ENCODE measurements at places on chromosomes 7 and 10. TPM values are rescaled to one million over a fixed set of nuclear protein-coding genes. Genes with fewer than 3 reads are reported as not detected.

DNA sequence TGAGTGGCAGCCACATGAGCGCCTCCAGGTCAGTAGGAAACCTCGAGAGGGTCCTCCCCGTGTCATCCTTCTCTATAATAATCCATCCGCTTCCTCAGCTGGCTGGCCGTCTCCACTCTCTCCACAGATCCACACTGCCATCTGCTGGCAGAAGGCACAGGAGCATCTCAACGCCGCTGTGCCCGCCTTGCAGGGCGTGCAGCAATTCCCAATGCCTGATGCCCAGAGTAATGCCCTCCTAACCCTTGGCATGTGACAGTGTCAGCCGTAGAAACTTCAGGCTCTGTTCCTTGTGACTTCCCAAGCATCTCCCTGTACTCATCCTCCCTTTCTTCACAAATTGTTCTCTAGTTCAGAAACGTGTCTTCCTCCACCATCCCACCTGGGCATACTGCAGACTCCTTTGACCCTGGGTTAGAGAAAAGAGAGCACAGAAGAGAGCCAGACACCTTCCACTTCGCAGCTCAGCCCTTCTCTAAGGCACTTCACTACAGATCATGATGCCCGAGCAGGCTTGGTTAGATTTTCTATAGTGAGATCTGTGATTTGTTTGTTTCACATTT is 70.8 kb downstream of the XPNPEP1 start:
- H3K36me3 ChIP-seq, result no peaks in the 10 kb centered on the region
- H3K4me3 ChIP-seq, result no peak overlapping the region
- no peaks in the 10 kb centered on the region for H3K4me1 ChIP-seq
- peak; percentile 81 for DNase-seq
- H3K27ac ChIP-seq, result no peak overlapping the region
- H3K27me3 ChIP-seq, result no peaks in the 10 kb centered on the region

GRCh38 chr7:68176974-68177373 is 1180.3 kb downstream of the TYW1 start:
- H3K4me1 ChIP-seq, result no peaks in the 10 kb centered on the region
- DNase-seq, result peak; percentile 57
- H3K4me3 ChIP-seq, result no peak overlapping the region
- H3K27ac ChIP-seq, result no peak overlapping the region
- no peaks in the 10 kb centered on the region for H3K27me3 ChIP-seq

The TRPV5 gene
- not detected for total RNA-seq

DNA sequence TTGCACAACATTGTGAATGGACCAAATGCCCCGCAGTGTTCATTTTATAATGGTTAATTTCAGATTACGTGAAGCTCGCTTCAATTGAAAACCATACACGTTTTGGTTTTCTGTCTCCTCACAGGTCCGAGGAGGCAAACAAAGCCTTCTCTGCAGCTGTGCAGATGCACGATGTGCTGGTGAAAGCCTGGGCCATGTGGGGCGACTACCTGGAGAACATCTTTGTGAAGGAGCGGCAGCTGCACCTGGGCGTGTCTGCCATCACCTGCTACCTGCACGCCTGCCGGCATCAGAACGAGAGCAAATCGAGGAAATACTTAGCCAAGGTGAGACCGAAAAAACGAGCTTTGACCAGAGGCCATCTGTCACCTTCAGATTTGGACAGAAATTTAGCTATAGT is 110.3 kb downstream of the TRRAP start:
- no peaks in the 10 kb centered on the region for H3K27me3 ChIP-seq
- H3K4me3 ChIP-seq, result no peak overlapping the region
- H3K36me3 ChIP-seq, result peaks cover 82% of the 10 kb centered on the region
- peak; percentile 19 for DNase-seq

The DPY19L1 gene
- 27.1 TPM for total RNA-seq

GRCh38 chr7:137592232-137592896 is 248.8 kb upstream of the PTN start:
- peaks cover 11% of the 10 kb centered on the region for H3K4me1 ChIP-seq
- H3K4me3 ChIP-seq, result no peak overlapping the region
- peak; percentile 38 for DNase-seq
- H3K27me3 ChIP-seq, result no peaks in the 10 kb centered on the region
- H3K36me3 ChIP-seq, result no peaks in the 10 kb centered on the region

- no peak overlapping the region for H3K4me3 ChIP-seq
- H3K36me3 ChIP-seq, result no peaks in the 10 kb centered on the region
- peak overlapping the region; percentile 77 for H3K27ac ChIP-seq
- H3K4me1 ChIP-seq, result peaks cover 17% of the 10 kb centered on the region
- peaks cover 4% of the 10 kb centered on the region for H3K27me3 ChIP-seq
These were observed 4.6 kb upstream of the MYH16 start for GRCh38 chr7:99267841-99268576.

DNA sequence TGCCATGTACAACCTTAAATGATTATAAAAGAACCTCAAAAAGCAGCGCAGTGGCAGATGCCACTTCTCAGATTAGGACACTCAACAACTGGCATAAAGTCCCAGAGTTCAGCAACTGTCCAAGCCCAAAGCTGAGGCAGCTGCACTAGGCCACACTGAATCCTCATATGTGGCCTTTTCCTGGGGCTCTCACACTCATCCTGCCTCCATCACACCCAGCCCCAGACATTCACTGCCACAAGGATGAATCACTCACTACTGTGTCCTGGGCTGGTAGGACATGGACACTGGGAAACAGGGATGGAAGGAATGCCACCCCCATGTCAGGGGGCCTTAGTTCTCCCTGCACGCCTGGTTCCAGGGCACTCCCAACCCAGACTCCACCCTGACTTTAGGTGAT is 547.7 kb downstream of the TNS3 start:
- no peak overlapping the region for H3K4me3 ChIP-seq
- no peaks in the 10 kb centered on the region for H3K27me3 ChIP-seq
- H3K27ac ChIP-seq, result no peak overlapping the region

GRCh38 chr7:155183655-155184054 is 113.5 kb downstream of the HTR5A start:
- H3K27ac ChIP-seq, result no peak overlapping the region
- H3K27me3 ChIP-seq, result no peaks in the 10 kb centered on the region
- DNase-seq, result no peak
- no peaks in the 10 kb centered on the region for H3K4me1 ChIP-seq

The PTN gene
- 33.3 TPM for total RNA-seq

GRCh38 chr10:14010101-14010558 is 320.6 kb downstream of the FRMD4A start:
- peak; percentile 75 for DNase-seq
- peak overlapping the region; percentile 96 for H3K27ac ChIP-seq
- peaks cover 33% of the 10 kb centered on the region for H3K4me1 ChIP-seq

DNA sequence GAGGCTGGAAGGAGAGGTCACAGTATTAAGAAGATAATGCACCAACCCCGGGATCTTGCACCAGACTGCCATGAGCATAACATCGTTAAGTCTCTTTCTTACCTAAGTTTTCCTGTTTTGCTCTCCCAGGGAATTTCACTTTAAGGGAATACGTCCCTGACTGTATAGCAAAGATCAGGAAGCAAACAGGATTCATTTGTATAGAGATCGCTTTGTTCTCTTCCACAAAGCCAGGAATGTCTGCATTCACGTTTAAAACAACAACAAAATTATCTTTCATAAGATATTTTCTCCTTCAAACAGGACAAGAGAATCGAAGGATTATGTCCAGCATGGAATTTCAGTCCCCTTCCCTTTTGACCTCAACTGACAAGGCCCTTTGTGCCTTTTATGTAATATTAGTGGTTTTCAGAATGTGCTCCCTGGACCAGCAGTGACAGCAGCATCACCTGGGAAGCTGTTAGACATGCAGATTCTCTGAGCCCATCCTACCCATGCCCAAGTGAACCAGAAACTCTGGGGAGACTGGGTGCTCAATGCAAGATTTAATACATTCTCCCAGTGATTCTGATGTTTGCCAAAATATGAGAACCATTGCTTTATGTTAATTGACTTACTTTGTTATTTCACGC is 286.3 kb downstream of the FGFR2 start:
- no peak overlapping the region for H3K27ac ChIP-seq
- no peak overlapping the region for H3K4me3 ChIP-seq
- H3K27me3 ChIP-seq, result no peaks in the 10 kb centered on the region
- H3K4me1 ChIP-seq, result no peaks in the 10 kb centered on the region
- no peak for DNase-seq
- H3K36me3 ChIP-seq, result no peaks in the 10 kb centered on the region

GRCh38 chr7:108004220-108005142 is 1.5 kb upstream of the LAMB1 start:
- H3K4me1 ChIP-seq, result peaks cover 33% of the 10 kb centered on the region
- H3K36me3 ChIP-seq, result peaks cover 10% of the 10 kb centered on the region
- no peak overlapping the region for H3K4me3 ChIP-seq
- peaks cover 3% of the 10 kb centered on the region for H3K27me3 ChIP-seq

GRCh38 chr10:108014902-108015177 is 850.3 kb upstream of the SORCS1 start:
- H3K27me3 ChIP-seq, result no peaks in the 10 kb centered on the region
- no peaks in the 10 kb centered on the region for H3K36me3 ChIP-seq
- H3K4me3 ChIP-seq, result no peak overlapping the region

DNA sequence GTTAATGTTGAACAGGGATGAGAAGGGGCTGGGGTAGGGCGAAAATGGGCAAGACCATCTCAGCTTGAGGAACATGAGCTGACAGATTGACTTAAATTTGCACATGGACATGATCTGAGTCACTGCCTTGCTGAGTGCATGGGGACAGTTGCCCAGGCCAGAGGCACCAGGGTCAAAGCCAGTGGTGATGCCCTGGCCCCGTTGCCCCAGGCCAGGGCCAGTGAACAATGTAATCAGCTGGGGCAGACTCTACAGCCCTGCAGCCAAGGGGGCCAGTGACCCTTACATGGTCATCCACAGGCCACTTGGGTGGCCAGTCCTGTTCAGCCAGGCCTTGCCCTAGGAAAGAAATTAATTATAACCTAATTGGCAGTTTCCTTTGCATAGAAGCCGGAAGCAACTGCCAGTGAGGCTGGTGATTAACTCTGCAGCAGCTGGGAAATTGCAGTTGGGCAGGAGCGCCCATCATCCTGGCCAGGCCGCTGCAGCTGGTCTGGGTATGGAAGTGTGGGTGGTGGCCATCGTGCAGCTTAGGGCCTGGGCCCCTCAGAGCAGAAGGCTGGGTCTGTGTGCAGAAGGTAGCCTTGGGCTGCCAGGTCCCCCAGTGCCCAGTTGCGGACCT is 9.6 kb downstream of the RET start:
- no peaks in the 10 kb centered on the region for H3K36me3 ChIP-seq
- no peak overlapping the region for H3K4me3 ChIP-seq
- no peaks in the 10 kb centered on the region for H3K4me1 ChIP-seq
- DNase-seq, result no peak

- no peak overlapping the region for H3K4me3 ChIP-seq
- H3K27me3 ChIP-seq, result peaks cover under 1% of the 10 kb centered on the region
- DNase-seq, result peak; percentile 9
- peaks cover 13% of the 10 kb centered on the region for H3K4me1 ChIP-seq
These were observed 60.4 kb downstream of the CHST3 start for GRCh38 chr10:72024596-72024995.

- H3K36me3 ChIP-seq, result no peaks in the 10 kb centered on the region
- H3K4me3 ChIP-seq, result no peak overlapping the region
- no peak for DNase-seq
These were observed 11.0 kb downstream of the POT1 start for GRCh38 chr7:124918662-124919061.

DNA sequence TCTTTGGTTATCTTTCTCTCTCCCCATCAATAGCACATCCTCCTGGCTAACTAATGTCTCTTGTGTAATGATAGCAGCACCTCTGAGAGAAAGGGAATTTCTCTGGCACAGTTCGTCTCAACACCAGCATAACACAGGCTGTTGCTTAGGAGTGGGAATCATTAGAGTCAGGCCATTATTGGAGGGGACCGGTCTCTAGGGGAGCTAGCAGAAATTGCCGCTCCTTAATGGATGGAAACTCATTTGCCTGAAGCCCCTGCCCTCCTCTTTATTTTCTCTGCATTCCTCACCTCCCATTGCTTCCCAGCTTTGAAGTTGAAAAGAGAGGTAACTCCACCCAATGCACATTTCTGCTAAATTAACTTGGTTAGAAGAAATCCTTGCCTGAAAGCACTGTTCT is 11.9 kb downstream of the LRRC4 start:
- H3K36me3 ChIP-seq, result no peaks in the 10 kb centered on the region
- no peaks in the 10 kb centered on the region for H3K27me3 ChIP-seq
- H3K4me1 ChIP-seq, result peaks cover 21% of the 10 kb centered on the region
- H3K4me3 ChIP-seq, result no peak overlapping the region
- H3K27ac ChIP-seq, result no peak overlapping the region
- no peak for DNase-seq

DNA sequence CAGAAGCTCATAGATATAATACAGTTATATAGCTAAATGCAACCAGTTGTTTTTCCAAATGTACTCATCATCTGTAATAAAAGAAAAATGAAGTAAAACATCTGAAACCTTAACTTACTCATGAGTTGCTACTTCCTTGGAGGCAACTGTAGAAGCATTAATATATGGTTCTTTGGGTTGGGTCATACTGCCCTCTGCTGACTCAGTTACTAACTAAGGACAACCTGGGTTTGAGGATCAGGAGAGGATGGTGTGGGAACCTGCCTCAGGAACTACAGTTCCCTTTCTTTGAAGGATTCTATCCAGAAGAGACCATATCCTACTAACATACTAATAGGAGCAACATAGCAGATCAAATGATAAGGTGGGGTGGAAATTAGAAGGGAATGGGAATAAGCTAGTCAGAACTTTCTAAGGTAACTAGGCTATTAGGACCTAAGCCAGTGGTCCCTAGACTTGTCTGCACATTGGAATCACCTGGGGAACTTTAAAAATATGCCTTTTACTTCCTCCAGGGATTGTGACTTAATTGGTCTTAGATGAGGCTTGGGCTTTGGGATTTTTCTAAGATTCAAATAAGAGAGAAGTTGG is 20.7 kb downstream of the COX15 start:
- H3K27me3 ChIP-seq, result no peaks in the 10 kb centered on the region
- DNase-seq, result no peak
- H3K27ac ChIP-seq, result no peak overlapping the region
- H3K4me1 ChIP-seq, result peaks cover 28% of the 10 kb centered on the region

DNA sequence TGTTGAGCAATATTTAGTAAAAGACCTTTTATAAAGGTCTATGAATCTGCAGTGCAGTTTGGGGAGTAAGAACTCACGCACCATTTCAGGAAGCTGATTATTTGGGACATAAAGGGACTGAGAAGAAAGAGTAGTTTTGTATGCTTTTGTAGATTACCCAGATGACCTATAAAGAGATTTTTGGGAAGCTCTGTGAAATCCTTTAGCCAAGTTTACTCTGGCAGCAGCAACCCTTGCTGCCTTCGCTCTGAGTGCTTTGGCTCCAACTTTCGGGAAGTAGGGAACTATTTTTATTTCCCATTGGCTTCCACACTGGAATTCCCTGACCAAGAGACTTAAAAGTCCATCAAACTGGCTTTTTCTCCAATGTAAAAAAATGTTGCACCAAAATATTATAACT is 1110.1 kb upstream of the PHF14 start:
- no peak for DNase-seq
- no peaks in the 10 kb centered on the region for H3K36me3 ChIP-seq
- H3K4me3 ChIP-seq, result no peak overlapping the region
- H3K27ac ChIP-seq, result no peak overlapping the region
- H3K4me1 ChIP-seq, result no peaks in the 10 kb centered on the region
- no peaks in the 10 kb centered on the region for H3K27me3 ChIP-seq

- peak; percentile 46 for DNase-seq
- no peak overlapping the region for H3K4me3 ChIP-seq
- no peaks in the 10 kb centered on the region for H3K36me3 ChIP-seq
- no peak overlapping the region for H3K27ac ChIP-seq
- H3K27me3 ChIP-seq, result peaks cover 4% of the 10 kb centered on the region
- H3K4me1 ChIP-seq, result no peaks in the 10 kb centered on the region
These were observed 183.4 kb downstream of the PTPN20 start for GRCh38 chr10:47094636-47095035.
